ENCODE measurements at places on chromosomes 1 and 21. TPM values are rescaled to one million over a fixed set of nuclear protein-coding genes. Genes with fewer than 3 reads are reported as not detected.

The VCAM1 gene
- total RNA-seq, result 0.20 TPM

The OR2L2 gene
- total RNA-seq, result 0.43 TPM

The SPRR2B gene
- not detected for total RNA-seq

The RSPO1 gene
- not detected for total RNA-seq

The GCSAML gene
- 0.26 TPM for total RNA-seq

The COL8A2 gene
- total RNA-seq, result not detected

The PNRC2 gene
- 138 TPM for total RNA-seq

The TPRG1L gene
- total RNA-seq, result 48.5 TPM

GRCh38 chr1:185816460-185816859 is 82.3 kb downstream of the HMCN1 start:
- no peaks in the 10 kb centered on the region for H3K36me3 ChIP-seq
- no peak overlapping the region for H3K27ac ChIP-seq
- no peak for DNase-seq
- no peaks in the 10 kb centered on the region for H3K4me1 ChIP-seq
- H3K4me3 ChIP-seq, result no peak overlapping the region

GRCh38 chr1:1927751-1928150 is 8.7 kb upstream of the TMEM52 start:
- H3K36me3 ChIP-seq, result no peaks in the 10 kb centered on the region
- no peak for DNase-seq
- no peaks in the 10 kb centered on the region for H3K27me3 ChIP-seq
- H3K4me3 ChIP-seq, result no peak overlapping the region
- no peaks in the 10 kb centered on the region for H3K4me1 ChIP-seq
- no peak overlapping the region for H3K27ac ChIP-seq

GRCh38 chr1:181208967-181209366 is 120.5 kb downstream of the IER5 start:
- no peak for DNase-seq
- no peaks in the 10 kb centered on the region for H3K4me1 ChIP-seq
- H3K36me3 ChIP-seq, result no peaks in the 10 kb centered on the region
- H3K27ac ChIP-seq, result no peak overlapping the region
- H3K27me3 ChIP-seq, result peaks cover 17% of the 10 kb centered on the region

DNA sequence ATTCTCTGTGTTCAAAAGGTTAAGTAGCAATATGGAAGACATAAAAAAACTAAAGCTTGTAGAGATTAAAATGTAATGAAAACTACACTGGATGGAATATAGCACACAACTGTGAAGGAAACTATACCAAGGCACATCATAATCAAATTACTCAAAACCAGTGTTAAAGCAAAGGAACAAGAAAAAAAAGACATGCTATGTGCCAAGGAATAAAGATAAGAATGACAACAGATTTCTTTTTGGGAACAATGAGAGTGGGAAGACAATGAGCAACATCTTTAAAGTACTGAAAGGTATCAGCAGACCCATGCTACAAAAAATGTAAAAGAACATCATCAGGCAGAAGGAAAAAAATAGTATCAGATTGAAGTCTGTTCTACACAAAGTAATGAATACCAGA is 157.8 kb downstream of the VPS13D start:
- no peak for DNase-seq
- no peaks in the 10 kb centered on the region for H3K27me3 ChIP-seq

DNA sequence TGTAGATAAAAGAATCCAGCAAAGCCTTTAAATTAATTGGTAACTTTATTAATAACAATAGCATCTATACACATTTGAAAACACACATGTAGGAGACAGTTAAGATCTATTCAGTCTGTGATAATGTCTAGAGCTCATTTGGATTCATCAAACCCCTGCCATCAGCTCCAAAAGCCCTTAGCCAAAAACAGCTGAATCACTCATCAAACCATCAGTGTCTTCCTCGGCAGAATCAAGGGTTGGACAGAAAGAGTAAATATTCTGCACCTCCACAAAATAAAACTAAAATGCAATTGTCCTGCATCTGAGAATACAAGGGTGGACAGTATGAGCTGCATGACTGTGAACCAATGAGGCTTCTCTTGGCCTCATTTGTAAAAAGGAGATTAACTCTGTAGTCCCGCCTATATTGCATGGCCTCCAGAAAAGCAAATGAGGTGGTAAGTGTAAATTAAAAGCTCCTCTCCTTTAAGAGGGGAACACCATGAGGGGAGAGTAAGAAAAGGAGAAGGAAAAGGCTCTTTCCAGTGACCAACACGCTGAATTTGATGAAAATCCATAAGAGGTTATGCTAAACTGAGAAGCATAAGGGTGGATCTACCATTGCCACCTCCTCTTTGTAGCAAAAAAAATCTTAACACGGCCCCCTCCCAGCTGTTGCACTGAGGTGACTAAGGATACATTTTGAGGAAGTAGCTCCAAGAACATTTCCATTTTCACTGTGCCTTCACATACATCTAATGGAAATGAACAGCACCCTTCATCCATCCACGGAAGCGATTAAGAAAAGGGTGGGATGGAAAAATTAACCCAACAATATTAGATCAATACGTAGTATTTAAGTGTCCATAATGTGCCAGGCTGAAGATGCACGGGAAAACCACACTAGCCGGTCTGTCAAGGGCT is 14.7 kb upstream of the BOLA1 start:
- peak overlapping the region; percentile 97 for H3K27ac ChIP-seq
- no peak for DNase-seq
- H3K27me3 ChIP-seq, result no peaks in the 10 kb centered on the region
- no peaks in the 10 kb centered on the region for H3K36me3 ChIP-seq
- peaks cover 45% of the 10 kb centered on the region for H3K4me1 ChIP-seq
- H3K4me3 ChIP-seq, result peak overlapping the region; percentile 94

GRCh38 chr1:178243119-178243518 is 149.2 kb downstream of the RASAL2 start:
- no peak overlapping the region for H3K27ac ChIP-seq
- no peaks in the 10 kb centered on the region for H3K27me3 ChIP-seq
- DNase-seq, result no peak
- H3K4me3 ChIP-seq, result no peak overlapping the region

- H3K27ac ChIP-seq, result no peak overlapping the region
- H3K4me3 ChIP-seq, result no peak overlapping the region
- peaks cover 17% of the 10 kb centered on the region for H3K4me1 ChIP-seq
- H3K36me3 ChIP-seq, result no peaks in the 10 kb centered on the region
Measured at GRCh38 chr1:160724465-160725242, 13.0 kb upstream of the CD48 start.

DNA sequence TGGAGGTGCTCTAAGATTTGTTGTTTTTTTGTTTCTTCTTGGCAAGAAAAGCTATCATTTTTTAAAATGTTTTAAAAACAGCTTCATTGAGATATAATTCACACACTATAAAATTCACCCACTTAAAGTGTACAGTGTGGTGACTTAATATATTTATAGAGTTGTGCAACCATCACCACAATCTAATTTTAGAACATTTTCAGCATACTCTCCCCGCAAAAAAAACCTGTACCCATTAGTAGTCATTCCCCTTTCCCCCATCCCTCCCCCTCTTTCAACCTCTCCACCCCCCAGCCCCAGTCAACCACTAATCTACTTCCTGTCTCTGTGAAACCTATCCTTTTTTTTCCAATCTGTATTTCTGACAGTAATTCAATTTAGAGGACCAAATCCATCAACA is 30.6 kb downstream of the ZC3H11B start:
- no peak overlapping the region for H3K4me3 ChIP-seq
- no peaks in the 10 kb centered on the region for H3K36me3 ChIP-seq
- H3K4me1 ChIP-seq, result no peaks in the 10 kb centered on the region
- H3K27ac ChIP-seq, result no peak overlapping the region
- H3K27me3 ChIP-seq, result peaks cover 4% of the 10 kb centered on the region

DNA sequence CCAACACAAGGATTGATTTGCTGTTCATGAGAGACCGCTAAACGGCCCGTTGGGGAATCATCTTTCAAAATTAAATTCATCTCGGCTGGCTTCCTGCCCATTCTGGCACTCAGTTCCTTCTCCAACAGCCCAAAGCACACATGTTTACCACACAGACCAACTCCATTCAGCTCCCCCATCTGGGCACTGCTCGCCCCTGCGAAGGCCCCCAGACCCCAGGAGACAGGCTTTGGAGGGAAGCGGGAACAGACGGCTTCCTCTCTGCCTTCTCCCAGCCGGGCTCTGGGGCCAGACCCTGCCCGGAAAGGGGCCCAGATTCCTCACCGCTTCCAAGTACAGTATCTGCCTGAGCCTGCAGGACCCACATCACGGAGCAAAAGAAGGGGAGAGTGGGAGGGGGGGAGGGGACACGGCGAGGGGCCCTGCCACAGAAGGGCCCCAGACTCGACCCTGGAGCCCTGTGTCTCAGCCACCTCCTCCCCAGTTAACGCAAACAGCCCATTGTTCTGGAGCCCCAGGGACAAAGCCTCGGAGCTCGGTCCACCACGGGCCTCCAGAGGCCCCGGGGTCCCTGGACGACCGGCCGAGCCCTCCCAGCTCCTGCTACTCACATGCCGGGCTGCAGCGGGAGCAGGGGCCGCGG is 660 bp downstream of the MEGF6 start:
- H3K4me3 ChIP-seq, result peak overlapping the region; percentile 64
- peaks cover 77% of the 10 kb centered on the region for H3K27me3 ChIP-seq
- H3K36me3 ChIP-seq, result no peaks in the 10 kb centered on the region
- no peak overlapping the region for H3K27ac ChIP-seq
- no peaks in the 10 kb centered on the region for H3K4me1 ChIP-seq

- H3K36me3 ChIP-seq, result peaks cover 15% of the 10 kb centered on the region
- no peaks in the 10 kb centered on the region for H3K4me1 ChIP-seq
Measured at GRCh38 chr21:43900078-43900385, 35.0 kb downstream of the AGPAT3 start.

DNA sequence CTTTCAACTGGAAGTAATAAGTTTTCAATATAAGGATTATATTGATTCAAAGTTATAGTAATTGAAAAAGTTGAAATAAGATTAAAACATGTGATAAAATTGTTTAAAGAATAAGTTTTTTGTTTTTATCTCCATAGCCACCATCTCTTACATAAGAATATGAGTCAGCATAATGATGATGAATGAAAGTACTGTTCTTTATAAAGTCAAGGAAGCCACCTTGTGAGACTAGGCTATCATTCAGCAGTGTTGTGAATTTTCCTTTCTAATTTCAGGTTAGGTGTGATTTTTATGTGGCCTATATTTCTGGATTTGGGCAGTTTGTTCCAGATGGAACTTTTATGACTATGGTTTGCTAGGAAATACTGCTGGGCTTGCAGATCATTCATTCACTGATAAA is 22.4 kb upstream of the ASB17 start:
- no peaks in the 10 kb centered on the region for H3K36me3 ChIP-seq
- DNase-seq, result no peak
- H3K27me3 ChIP-seq, result no peaks in the 10 kb centered on the region

- H3K4me3 ChIP-seq, result no peak overlapping the region
- no peak for DNase-seq
- H3K4me1 ChIP-seq, result no peaks in the 10 kb centered on the region
- no peaks in the 10 kb centered on the region for H3K27me3 ChIP-seq
- no peak overlapping the region for H3K27ac ChIP-seq
Measured at GRCh38 chr1:57340334-57341070, 83.4 kb downstream of the DAB1 start.

- no peak for DNase-seq
- no peak overlapping the region for H3K4me3 ChIP-seq
- H3K27ac ChIP-seq, result no peak overlapping the region
- no peaks in the 10 kb centered on the region for H3K4me1 ChIP-seq
- H3K27me3 ChIP-seq, result no peaks in the 10 kb centered on the region
Measured at GRCh38 chr1:40204856-40205255, 42.9 kb upstream of the TMCO2 start.

Measured in T-cell (primary cell).